Left cardiac atrium (tissue), 4 donors: ENCODE measurements at places on chromosomes 5 and 9. TPM values are rescaled to one million over a fixed set of nuclear protein-coding genes. Genes with fewer than 3 reads are reported as not detected.

Gene GABRG2
- not detected for total RNA-seq

Gene SPATA31D4
- not detected for total RNA-seq

DNA sequence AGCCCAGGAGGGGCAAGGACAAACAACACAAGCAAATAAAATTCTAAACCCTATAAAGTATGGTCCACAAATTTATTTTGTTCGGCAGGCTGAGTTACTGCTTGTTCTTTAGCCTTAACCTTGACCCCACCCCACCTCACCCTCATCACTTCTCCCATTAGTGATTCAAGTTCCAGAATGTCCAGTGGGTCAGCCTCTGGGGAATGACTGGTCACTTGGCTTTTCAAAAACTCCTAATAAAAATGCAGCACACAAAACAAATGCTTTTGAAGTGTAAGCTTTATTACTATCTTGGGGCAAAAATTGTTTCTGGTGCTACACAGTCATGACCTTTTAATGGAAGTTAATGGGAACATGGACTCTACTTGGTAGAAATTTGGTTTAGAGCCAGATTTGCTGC, 142.1 kb downstream of the MPDZ start:
- no peak for DNase-seq

Gene IL5
- total RNA-seq, result not detected

GRCh38 chr5:132496191-132496630, 5.6 kb upstream of the IRF1 start:
- peak; percentile 89 for DNase-seq

DNA sequence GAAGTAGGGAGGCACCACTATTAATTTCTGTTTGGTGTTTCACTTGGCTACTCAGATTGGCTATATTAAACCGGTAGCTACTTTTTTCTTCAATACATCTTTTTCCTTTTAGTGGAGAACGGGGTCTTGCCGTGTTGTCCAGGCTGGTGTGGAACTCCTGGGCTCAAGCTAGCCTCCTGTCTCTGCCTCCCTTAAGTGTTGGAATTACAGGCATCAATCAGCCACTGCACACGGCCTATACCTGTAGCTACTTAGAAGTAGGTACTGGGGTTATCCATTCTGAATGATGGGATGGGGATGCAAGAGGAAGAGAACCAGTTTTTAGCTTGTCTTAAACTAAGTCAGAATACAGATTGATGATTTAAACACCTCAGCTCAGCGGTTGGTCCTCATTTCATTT, 1.7 kb downstream of the UBE2D2 start:
- DNase-seq, result no peak

Gene LHX6
- 6.1 TPM for total RNA-seq

DNA sequence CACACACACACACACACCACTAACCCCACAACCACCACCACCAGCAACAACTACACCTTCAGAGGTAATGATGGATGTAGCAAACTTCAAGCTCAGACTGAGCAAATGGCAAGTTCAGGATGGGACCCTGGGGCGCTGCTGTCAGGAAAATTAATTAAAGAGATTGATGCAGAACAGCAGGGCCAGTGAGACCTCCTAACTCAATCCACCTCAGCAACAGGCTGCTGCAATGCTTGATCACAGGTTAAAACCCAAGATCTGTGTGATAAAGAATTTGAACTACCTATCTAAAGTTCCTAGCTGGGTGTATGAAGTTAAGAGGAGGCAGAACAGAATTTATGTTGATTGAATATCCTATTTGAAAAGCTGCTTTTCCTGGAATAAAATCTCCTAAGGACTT, 140.3 kb upstream of the FER start:
- no peak for DNase-seq

Gene OBP2B
- total RNA-seq, result not detected

DNA sequence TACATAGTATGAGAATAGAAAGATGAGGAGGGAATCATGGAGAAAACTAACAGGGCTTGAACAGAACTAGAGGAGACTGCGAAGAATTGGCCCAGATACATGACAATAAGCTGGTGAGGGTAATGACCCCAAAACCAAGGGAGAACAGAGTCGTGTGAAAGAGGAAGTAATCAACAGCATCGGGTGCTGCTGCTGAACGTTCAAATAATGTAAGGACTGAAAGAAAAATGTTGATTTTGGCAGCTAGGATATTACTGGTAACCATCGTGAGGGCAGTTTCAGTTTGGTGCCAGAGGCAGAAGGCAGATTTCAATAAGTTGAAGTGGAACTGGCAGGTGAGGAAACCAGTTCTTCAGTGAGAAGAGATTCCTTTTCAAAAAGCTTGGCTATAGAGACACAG, 66.8 kb upstream of the SMC2 start:
- DNase-seq, result no peak

GRCh38 chr9:94250456-94250855, 8.6 kb upstream of the ZNF169 start:
- no peak for DNase-seq

Gene VCAN
- total RNA-seq, result 94.1 TPM

Gene BNC2
- 100.0 TPM for total RNA-seq

DNA sequence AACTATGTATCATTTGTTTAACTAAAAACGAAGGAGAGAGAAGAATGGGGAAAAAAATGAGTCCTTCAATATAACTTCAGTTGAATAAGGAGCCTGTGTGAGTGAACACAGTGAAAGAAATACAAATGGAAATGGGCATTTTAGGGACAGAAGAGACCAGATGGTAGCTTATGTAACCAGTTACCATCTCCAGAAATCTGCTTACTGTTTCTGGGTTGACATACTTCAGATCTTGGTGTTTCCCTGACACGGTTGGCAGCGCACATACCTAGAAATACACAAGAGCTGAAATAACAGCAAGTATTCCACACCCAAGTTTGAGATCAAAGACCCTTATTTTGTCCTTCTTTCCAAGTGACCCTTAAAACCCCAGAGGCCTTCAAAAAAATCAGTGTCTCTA, 14.9 kb upstream of the GFRA3 start:
- DNase-seq, result no peak

GRCh38 chr9:135213566-135213965, 126.1 kb downstream of the OLFM1 start:
- DNase-seq, result no peak

DNA sequence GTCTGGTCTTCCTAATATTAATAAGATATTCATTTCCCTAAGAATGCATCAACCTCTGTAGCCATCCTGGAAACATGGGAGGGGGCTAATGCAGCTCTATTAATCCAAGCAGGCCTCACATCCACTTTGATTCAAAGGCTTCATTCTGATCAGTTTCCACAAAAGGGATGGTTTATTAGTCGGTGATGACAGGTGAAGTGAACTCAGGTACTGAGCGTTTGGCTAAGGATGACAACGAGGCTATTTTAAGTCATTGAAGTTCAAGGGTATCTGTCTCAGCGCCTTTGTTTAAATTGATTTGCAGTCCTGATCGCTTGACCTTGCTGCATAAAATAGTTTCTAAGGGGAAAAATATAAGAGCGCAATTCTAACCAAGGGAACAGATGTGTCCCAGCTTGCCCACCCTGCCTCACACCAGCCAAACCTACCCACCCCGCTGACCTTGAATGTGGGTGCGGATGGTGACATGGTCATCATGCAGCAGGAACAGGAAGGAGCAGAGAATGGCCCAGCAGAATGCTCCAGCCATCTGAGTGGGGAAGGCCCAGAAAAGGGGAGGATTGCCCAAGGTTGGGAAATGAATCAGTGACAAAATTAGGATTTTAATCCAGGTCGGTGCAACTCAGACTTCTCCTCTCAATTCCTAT, 70.5 kb upstream of the ZNF618 start:
- DNase-seq, result no peak
